ENCODE measurements at places on chromosomes 5 and 9.

DNA sequence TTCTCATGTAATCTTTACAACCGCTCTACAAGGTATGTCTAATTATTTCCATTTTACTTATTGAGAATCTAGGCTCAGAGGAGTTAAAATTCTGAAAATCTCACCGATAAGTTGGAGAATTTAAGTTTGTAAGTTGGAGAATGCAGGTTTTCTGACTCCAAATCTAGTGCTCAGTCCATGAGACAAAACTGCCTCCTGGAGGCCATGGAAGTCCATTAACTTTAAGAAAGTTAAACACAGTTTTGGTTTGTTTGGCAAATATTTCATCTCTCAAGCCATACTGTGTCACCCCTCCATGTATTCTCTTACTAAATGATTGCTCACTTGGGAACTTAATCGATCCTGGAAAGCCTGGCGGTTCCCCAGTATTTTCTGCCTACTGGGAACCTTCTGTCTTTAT lies 52.6 kb downstream of the INIP start:
- DNase-seq, result no peak

DNA sequence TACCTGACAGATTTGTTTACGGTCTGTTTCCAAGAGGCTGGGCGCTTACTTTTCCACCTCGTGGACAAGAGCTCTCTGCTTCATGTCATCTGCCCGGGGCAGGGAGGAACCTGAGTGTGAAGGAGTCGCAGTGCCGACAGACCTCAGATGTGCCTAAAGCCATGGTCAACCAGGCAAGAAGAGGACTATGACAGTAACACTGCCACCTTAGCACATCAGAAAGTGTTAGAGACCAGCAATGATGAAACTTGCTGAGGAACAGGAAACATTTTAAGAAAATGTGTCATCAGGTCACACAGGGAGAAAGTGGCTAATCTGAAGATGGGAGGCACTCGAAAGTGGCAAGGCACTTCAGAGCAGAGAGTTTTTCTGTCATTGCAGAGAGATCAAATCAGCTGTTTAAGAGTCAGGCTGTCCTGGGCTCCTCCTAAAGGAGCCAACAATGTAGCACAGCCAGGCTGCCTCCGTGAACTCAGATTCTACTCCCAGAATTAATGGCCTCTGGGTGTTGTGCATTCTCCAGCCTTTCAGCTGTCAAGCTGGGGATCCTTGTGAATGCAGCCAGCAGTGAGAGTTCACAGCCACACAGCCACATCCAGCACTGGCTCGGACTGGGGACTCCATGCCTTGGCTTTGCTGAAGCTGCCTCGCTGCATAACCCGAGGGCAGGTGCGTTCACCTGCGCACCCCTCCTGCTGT lies 94.6 kb downstream of the RAPGEF1 start:
- DNase-seq, result peak; percentile 52

- DNase-seq, result no peak
These were observed 56.8 kb downstream of the NUDT12 start for GRCh38 chr5:103505581-103506305.

DNA sequence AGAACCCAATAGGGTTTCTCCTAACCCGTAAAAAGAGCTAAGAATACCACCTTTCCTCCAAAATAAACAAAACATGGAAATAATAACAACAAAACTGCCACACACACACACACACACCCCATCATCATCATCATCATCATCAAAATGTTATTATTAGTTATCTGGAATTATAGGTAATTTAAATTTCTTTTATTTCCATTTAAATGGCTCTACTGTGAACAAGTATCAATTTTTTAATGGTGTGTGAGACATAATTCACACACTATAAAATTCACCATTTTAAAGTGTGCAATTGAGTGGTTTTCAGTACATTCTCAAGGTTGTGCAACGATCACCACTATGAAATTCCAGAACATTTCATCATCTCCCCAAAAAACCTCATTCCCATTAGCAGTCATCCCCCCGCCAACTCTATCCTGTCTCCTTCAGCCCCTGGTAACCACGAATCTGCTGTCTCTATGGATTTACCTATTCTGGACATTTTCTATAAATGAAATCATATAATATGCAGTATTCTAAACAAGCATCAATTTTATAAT lies 172.7 kb downstream of the ROR2 start:
- no peak for DNase-seq

DNA sequence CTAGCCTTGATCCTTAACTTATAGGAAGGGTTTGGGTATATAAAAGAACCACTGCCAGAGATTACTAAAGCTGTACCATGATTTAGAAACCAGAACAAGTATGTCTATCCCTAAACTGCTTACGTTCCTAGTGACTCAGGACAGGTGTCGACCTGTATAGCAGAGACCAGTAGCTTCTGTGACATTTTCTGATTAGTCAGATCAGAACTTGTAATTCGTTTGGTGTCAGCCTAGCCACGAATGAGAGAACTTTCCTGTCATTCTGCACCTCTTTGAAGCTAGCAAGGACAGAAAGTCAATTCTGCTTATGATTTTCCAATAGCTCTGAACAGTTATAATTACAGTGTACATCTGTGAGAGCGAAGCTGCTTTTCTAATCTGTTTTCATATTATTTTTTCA lies 39.5 kb downstream of the PRKACG start:
- DNase-seq, result no peak

DNA sequence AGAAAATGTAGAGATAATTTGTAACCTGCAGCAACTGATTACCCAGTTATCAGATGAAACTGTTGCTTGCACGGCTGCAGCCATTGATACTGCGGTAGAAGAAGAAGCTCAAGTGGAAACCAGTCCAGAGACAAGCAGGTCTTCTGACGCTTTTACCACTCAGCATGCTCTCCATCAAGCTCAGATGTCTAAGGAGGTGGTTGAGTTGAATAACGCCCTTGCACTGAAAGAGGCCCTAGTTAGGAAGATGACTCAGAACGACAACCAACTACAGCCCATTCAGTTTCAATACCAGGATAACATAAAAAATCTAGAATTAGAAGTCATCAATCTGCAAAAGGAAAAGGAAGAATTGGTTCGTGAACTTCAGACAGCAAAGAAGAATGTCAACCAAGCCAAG lies 1.7 kb downstream of the KIF4B start:
- no peak for DNase-seq

DNA sequence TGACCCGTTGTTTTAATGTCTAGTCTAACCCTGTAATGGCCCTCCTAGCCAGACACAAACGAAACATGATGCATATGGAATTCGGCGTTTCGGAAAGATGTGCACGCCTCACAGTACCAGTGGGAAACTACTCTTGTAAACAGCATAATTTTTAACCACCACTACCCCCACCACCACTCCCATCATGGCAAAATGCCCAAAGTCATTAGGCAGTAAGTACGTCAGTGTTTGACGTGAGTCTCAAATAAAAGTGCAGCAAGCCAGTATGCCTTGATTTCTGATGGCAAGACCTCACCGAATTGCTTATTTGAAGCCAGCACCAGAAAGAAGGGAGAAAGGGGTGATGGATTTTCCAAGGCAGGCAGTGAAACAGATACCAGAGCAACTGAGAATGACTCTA lies 71.4 kb downstream of the ADRB2 start:
- peak; percentile 51 for DNase-seq

DNA sequence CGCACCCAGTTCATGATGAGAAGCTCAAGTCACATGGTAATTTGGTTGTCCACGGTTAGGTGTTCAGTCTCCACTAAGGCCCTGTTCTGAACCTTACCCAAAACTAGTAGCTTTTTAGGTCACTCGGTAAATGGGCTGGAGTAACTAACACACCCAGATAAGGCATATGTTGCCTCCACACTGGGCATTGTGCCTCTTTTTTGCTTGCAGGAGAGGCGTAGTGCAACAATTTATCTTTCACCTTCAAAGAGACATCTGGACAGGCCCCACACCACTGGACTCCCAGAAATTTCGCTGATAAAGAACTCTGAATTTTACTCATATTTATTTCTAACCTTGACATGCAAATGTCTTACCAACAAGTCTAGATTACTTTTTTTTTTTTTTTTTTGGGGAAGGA lies 16.8 kb upstream of the PTGES start:
- no peak for DNase-seq

DNA sequence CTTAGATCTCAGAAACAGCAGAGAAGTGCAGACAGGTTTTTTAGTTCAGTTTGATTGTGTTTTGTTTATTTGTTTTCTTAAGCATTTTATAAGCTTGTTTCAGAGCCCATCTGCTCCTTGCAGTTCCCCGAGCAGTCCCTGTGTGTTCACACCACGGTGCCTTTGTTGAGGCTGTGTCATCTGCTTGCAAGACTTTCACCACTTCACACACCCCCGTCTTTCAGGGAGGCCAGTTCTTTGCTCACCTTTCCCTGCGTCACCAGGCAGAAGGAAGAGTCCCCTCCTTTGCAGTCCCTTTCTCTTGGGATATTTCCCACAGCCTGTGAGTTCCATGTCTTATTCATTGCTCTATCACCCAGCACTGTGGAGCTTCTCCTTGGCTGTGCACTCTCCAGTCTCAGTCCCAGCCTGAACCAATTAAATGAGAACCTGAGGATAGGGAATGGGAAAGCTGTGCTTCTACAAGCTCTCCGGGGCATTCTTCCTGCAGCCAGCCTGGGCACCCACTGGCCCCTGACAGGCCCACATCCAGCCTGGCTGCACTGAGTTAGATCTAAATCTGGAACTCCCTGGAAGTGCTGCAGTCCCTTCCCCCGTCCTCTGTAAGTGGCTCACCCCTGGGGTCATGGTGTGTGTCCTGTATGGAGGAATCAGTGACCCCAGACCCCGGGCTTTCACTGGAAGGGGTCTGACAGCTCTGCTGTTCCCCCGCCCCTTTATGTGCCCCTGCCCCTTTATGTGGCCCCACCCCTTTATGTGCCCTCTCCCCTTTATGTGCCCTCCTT lies 5.5 kb downstream of the MVB12B start:
- no peak for DNase-seq

DNA sequence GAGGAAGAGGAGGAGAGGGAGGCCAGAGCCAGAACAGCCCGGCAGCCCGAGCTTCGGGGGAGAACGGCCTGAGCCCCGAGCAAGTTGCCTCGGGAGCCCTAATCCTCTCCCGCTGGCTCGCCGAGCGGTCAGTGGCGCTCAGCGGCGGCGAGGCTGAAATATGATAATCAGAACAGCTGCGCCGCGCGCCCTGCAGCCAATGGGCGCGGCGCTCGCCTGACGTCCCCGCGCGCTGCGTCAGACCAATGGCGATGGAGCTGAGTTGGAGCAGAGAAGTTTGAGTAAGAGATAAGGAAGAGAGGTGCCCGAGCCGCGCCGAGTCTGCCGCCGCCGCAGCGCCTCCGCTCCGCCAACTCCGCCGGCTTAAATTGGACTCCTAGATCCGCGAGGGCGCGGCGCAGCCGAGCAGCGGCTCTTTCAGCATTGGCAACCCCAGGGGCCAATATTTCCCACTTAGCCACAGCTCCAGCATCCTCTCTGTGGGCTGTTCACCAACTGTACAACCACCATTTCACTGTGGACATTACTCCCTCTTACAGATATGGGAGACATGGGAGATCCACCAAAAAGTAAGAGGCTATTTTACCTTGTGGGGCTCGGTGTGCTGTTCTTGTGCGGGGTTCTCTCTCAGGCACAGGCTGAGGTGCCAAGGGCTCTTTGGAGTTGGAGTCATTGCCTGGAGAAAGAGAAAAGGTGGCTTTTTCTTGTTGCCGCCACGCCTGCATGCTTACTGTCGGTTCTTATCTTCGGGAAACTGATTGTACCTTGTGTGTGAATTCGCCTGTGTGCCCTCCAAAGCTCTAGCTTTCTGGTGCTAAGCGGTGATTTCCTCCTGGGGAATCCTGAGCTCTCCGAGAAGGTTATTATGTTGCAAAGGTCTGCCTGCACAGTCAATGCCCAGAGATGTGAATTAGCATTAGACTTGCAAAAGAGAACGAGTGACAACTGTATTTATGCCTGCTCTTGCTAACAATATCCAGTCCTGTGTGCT lies at the start of gene ISL1:
Gene ISL1, plus strand, starts transcription at position 318 of the 991 bp plus-strand sequence. Its CDS starts 224 bp downstream, at position 542.
- peak; percentile 97 for DNase-seq

DNA sequence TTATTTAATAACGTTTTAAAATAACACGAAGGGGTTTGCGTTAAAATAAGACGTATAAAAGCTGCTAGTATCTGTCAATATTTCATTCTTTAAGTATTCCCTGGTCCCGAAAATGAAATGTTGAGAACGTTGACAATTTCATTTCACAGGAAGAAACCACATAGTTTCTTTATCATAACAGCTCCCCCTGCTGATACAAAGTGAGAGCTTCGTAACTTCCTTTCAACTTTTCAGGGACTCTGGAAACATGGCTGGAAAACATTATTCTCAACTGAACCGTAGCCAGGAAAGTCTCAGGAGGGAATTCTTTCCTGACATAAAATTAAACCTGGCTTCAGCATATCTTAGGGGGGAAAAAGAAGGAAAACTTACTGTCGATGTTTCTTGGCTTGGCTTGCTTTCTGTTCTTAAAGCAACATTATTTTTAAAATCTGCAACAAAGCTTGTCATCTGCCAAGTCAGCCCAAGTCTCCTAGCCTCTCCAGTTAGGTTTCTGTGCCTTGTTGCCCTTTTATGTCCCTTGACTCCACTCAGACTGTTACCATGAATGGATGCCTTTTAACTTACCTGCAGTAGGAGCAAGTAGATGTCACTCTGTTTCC lies 122.9 kb upstream of the DAB2 start:
- no peak for DNase-seq

- DNase-seq, result no peak
These were observed 14.3 kb downstream of the IL5 start for GRCh38 chr5:132528866-132529634.

DNA sequence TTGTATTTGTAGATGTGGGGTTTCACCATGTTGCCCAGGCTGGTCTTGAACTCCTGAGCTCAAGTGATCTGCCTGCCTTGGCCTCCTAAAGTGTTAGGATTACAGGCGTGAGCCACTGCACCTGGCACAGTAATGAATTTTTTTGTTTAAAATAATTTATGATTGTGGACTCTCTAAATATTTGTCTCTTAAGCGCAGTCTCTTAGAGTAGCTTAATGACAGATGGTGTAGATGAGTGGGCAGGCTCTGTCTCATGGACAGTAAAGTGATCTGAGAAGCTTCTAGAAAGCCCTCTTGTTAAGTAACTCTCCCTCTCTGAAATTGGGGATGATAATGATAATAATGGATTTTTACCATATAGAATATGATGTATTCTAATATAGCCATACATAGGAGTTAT lies 47.5 kb upstream of the KIAA1958 start:
- no peak for DNase-seq

- no peak for DNase-seq
These were observed 527.8 kb upstream of the TLE4 start for GRCh38 chr9:79043916-79044315.

DNA sequence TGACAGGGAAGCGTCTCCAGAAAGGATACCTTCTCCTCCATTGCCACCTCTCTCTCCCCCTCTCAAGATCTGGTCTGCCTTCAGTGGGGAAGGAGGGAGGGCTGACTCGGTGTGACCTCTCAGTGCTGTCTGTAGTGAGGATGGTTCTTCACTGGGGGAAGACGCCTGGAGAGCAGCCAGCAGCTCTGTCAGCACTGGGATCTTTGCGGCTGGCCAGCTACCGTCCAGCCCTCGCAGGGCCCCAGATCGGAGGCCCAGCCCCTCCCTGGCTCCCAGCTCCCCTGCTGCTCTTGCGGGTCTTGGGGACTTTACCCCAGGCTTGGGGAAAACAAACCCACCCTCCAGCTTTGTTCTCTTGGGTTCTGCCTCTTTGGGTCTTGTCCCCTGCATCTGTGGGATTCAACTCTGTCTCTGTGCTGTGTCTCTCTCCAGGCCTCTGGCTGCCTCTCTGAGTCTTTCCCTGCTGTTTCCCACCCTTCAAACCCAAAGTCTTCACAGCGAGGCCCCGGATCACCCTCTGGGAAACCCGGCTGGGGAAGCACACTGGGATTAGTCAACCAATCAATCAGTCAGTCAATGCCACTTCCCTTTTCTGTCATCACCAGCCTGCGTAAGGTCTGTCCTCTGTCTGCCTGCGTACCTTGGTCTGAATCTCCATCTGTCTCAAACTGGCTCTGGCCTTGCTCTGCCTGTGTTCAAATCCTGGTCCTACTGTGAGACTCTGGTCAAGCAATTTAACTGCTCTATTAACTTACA lies 23.0 kb downstream of the FGF18 start:
- DNase-seq, result no peak

All from NCI-H345 (cell line).